NCI-H2081 treated with DMSO at 0.1 percent for 48 hours (cell line): ENCODE measurements at places on chromosomes 2 and 18.

DNA sequence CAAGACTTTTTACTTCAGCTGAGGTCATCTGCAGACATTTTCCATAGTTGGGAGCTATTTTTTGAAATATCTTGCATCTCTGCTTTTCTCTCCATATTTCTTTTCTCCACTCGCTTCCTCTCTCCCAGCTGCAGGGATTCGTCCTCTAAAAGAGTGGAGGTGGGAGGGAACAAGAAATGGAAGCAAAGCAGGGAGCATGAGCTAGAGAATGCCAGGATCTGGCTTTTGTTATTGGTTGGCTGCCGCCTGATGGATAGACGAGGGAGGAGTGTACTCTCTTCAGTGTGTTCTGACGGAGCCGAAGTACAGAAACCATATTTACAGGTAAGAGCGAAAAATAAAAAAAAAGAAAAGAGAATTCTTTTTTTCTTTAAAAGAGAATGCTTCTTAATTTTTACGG is at the start of gene CSRNP3:
CSRNP3 (plus strand) TSS at position 282 of the 400 bp plus-strand sequence. CDS start 125,368 bp downstream, outside the sequence.
- DNase-seq = peak; percentile 96

DNA sequence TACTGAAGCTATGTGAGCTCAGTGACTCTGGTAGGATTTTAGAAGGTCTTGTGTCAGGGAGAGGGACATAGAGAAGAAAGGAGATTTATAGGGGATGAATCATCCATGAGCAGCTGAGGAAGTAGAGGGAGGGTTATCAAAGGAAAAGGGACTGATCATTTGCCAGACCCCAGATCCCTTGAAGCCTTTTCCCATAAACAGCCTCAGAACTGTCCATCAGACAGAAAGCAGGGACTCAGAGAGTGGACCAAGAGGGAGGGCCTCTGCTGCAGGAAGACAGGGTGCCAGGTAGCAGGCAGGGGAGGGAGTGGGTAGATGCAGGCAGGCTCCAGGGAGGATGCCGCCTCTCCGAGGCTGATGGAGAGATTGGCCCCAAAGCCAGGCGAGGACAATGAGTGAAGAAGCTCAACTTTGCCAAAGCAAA is 133.9 kb downstream of the TNS1 start:
- no peak for DNase-seq

DNA sequence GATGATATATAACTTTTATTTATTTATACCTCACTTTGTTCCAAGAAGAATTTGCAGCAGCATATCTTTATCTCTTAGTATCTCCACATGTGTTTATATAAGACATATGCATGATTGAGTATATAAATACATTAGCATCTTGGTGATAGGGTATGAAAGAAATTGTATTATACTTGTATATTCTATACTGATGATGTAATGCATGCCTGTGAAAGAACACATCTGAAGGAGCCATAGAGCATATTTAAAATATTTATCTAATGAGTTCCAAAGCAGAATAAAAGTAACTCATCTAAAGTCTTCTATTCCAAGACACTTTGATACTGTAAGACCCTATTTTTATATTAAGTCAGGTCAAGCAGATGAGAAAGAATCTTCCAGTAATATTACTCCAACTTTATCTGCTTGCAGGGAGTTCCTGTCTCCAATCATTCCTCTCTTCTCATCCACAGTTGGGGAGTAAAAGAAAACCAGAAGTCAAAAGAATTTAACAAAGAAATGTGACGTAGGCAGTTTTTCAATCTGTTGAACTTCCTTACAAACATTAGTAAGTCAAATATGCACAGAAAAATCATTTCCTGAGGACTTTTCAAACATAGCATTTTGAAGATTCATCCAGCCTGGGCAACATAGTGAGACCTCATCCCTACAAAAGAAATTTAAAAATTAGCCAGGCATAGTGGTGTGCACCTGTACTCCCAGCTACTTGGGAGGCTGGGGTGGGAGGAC is 76.7 kb downstream of the DTNB start:
- DNase-seq = no peak

GRCh38 chr2:75389271-75389670 is 171.5 kb downstream of the EVA1A start:
- no peak for DNase-seq

DNA sequence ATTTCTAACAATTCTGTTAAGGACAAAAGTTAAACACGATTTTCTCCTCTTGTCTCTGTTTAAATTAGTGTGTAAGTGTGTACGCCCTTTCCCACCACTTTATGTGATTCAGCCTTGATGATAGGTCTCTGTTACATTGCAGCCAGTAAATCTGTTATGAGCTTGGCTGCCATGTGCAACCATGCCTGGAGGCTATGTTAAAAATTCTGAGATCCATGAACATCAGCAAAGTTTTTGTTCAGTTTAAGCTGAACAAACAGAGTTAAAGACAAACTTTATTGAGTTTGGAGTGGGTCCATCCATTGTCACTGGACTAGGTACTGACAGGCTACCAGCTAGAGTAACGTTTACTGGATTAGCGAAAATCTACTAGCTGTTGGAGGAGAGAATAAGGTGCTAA is 110.4 kb downstream of the NCKAP5 start:
- DNase-seq = no peak

- DNase-seq = no peak
Observed at GRCh38 chr2:26540306-26540705, 62.4 kb upstream of the OTOF start.

- DNase-seq = no peak
Observed at GRCh38 chr18:59810183-59810582, 89.6 kb upstream of the PMAIP1 start.

- DNase-seq = no peak
Observed at GRCh38 chr2:172698041-172698863, 37.4 kb upstream of the RAPGEF4 start.

DNA sequence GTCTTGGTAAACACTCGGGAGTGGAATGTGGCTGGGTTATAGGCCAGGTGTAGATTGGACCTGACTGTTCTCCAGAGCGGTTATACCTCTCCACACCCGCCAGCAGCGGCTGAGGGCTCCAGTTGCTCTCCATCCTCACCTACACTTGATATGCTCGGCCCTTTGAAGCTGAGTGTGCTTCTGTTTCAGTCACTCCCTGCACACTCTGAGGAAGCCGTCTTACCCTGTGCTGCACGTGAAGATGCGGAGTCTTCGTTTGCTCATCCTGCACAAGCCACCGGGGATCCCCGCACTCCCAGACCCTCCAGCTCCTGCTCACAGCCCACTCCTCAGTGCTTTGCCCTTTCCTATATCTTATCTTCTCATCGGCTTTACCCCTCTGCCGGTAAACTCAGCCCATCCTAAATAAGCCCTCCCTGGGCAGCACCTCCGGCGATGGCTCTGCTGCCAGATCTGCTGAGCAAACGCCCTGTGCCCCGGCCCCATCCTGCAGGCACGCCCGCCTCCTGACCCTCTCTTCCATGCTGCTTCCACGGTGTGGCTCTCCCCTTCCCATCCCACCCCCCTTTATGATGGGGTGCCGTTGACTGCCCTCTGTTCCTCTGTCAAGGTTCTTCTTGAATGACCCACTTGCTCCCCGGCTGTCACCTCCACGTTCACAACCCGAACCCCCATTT is 47.3 kb upstream of the ODC1 start:
- no peak for DNase-seq

- no peak for DNase-seq
Observed at GRCh38 chr2:52365946-52366345, 1334.0 kb upstream of the NRXN1 start.

GRCh38 chr18:7205346-7205745 is 25.5 kb upstream of the LRRC30 start:
- no peak for DNase-seq

DNA sequence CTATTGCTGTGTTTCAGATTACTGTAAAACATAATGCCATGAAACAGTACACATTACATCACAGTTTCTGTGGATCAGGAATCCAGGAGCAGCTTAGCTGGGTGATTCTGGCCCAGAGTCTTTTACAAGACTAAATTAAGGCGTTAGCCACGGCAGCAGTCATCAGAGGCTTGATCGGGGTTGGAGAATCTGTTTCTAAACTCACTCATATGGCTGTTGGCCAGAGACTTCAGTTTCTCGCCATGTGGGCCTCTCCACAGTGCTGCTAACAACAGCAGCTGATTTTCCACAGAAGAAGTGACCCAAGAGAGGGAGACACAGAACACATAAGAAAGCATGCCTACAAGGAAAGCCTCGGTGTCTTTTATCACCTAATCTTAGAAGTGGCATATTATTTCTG is 89.2 kb upstream of the MYO3B start:
- no peak for DNase-seq

GRCh38 chr2:60481257-60481656 is 72.2 kb downstream of the BCL11A start:
- no peak for DNase-seq

DNA sequence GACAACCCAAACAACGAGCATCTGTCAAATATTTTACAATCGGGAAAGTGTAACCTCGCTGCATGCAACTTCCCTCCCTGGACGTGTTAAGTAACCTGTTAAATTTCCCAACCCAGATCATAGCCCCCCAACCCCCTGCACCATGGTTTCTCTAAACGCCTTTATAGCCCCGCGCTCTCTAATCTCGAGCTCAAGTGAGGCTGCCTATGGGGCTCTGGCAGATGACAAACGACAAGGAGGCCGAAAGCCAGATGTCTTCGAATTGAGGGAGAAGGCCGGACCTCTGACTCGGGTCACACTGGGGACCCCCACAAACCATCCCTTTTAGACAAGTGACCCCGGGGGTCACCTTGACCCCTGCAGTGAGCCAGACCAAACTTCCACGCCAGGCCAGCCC is 526 bp downstream of the COX7A2L start:
- no peak for DNase-seq

GRCh38 chr2:150473767-150474166 is 13.7 kb downstream of the RND3 start:
- DNase-seq = no peak

GRCh38 chr2:218988164-218988563 is 3.2 kb upstream of the FEV start:
- DNase-seq = no peak

GRCh38 chr2:240585101-240585500 is 1.4 kb upstream of the CAPN10 start:
- no peak for DNase-seq

- peak; percentile 16 for DNase-seq
Observed at GRCh38 chr2:210577263-210578071, 21.1 kb downstream of the CPS1 start.

DNA sequence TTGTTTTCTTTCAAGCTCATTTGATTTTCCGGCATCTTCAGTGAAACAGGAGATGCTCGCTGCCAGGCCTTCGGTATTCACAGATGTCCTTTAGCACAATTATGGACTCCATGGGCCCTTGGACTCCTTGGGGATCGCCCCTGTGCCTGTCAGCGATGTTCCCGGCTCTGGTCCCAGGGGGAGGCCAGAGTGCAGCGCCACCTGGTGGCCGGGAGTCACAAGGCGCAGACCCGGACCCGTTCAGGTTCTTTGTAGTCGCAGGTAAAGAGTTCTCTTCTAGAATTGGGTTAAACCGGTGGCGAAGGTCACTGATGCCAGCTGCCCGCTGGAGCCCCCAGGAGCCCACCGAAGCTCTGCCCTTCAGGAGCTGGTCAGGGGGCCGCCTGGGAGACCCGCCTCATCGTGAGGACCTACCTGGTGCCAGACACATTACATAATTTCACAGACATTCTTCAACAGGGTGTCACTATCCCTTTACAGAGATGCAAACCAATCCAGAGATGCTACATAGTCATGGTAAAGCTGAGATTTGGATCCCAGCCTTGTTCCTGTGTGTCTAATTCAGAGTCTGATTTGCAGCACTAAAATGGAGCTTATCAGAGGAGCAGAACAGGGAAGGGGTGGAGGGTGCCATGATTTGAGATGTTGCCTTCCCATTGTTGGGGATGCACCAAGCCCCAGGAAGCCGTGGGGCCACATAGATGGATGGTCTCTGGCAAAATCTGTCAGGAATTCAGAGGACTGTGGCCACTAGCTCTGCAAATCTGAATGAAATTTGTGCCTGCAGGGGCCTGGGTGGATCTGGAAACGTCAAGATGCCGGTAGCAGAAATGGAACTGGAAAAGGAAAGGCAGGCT is 6.0 kb upstream of the INPP5D start:
- DNase-seq = no peak

DNA sequence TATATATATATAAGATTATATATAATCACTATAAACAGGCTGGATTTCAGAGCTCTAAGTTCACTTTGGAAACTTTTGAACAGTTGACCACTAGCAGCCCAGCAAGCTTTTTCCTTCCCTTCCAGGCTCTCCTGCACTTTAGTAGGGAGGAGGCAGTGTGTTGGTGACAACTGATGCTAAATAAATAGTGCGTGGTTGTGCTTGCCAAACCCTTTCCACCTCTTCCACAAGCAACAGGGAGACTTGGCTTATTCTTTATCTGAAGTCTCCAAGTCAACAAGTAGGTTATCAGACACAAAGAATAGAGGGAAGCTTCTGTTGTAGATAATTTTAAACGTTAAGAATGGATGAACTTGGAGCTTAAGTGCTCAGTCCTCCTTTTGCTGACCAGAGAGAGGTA is 408.2 kb upstream of the HNRNPA3 start:
- no peak for DNase-seq

GRCh38 chr18:6878556-6879297 is 149.2 kb downstream of the ARHGAP28 start:
- no peak for DNase-seq

DNA sequence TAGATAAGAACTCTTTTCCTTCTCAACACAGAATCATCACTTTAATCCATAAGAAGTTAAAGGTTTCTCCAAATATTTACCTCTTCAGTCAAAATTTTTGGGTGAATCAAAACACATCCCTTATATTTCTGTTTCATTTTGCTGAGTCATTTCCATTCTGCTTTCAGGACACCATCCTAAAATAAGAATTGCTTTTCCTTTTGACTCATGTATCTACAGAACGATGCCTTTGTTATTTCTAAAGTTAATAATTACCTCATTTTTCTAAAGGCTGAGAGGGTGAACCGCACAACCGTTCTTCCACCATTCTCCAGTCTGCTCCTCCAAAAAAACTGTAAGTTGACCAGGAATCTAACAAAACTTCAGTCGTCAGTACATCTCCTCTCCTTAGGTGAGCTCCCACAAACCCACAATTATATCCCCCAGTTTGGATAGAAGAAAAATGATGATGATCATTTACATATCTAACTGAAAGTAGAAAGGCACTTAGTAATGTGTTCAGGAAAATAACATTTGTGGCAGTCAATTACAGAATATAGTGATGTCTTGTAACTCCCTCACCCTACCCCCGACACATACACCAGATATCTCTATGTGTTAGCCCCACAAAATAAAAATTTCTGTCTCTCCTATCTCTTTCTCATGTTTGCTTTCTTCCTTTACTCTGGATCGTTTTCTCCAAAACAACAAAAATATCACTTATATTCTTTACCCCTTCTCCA is 162.5 kb downstream of the RAD51AP2 start:
- no peak for DNase-seq

DNA sequence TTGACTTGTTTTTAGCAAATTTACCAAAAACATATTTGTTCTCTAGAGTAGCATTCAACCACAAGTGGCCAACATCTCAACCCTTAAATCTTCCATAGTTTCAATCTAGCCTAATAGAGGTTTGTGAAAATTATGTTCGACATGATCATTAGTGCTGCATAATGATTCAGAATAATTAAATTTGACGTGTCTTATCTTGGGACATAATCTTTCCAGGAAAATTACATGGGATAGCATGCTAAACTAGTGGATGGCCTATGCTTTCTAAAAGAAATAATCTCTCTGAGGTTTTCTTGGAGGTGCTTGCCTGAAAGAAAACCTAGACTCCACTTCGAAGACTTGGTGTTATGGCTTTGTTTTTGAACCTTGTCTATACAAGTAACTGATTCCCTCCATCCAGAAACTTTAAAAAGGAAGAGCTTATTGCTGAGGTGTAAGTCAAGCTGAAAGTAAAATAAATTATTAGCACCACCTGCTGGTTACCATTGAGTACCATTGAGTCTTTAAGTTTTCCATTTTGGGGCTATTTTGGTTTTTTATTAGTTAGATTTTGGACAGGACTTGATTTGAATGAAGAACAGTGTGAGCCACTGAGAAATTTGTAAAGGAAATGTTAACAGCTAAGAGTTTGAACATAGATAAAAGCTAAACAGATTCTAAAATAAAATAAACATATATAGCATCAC is 32.7 kb downstream of the COX7A2L start:
- DNase-seq = no peak
